ENCODE measurements at places on chromosomes 6 and 20.

- no peak for DNase-seq
Observed at GRCh38 chr20:44646023-44646640, 5.4 kb downstream of the ADA start.

- no peak for DNase-seq
Observed at GRCh38 chr6:2958331-2958711, 13.0 kb downstream of the SERPINB6 start.

DNA sequence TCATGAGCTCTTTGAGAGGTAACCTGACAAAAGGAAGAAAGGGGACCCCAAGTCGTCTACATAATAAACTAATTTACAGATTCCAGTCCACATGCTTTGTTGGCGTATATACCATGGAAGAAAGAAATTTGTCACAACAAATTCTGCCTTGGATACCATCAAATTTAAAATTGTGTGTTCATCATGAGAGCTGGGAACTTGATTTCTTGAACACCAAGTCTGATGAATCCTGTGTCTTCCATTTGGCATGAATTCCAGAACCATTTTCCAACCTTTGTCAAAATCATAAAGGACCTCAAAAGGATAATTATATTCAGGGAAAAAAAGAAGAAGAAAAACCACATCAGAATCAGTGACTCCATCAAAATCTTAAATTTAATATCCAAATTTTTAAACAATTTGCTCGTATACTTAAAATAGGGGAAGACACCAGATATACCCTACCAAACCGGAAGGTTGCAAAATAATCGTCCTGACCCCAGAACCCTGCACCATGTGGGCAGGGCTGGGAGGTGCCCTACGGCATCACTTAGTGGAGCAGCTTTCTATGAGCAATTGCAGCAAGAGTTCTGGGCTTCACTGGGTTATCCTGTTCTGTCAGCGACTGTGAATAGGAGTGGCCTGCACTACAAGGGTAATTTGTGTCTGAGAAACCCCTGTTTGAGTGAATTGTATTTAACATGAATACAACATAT, 74.1 kb upstream of the INSM1 start:
- DNase-seq = no peak

- DNase-seq = no peak
Observed at GRCh38 chr6:105603788-105604586, 201.1 kb upstream of the PREP start.

GRCh38 chr6:138115201-138115600, 8.0 kb upstream of the PERP start:
- no peak for DNase-seq
